ENCODE measurements at places on chromosomes 5 and 9.

GRCh38 chr9:115992834-115993233, 160.8 kb upstream of the PAPPA start:
- DNase-seq, result no peak

DNA sequence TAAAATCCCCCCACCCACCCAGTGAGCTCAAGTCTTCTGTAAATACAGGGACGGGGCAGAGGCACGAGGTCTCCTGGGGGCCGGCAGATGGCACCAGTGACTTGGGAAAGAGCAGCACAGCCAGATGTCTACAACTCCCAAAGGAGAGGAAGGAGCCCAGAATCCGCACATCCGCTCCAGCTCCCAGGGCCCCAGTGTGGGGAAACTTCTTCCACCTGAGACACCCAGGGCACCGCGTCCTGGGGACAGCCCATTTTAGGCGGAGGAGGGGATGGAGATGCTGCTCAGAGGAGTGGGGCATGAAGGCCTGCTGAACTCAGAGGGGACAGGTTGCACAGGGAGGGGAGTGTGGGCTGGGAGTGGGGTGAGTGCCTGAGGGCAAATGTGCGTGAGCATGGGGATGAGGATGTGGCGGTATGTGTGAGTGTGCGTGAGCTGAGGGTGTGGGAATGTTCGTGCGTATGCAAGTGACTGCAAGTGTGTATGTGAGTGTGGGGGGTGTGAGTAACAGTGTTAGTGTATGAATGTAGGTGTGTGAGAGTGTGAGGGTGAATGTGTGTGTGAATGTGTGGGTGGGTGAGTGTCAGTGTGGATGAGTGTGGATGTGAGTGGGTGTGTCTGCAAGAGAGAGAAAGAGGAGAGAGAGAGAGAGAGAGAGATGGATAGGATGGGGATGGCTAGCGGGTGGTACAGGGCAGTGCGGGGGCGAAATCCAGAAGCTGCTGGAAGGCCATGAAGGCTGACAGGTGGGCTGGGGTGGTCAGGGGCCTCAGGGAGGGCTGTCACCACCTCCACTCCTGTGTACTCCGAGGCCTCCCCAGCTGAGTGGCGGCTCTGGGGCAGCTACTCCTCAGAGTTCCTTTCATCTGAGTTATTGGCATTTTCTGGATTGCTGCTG, 63.5 kb downstream of the DUSP1 start:
- DNase-seq, result no peak

GRCh38 chr9:9538766-9539165, 1074.0 kb downstream of the PTPRD start:
- DNase-seq, result no peak

- DNase-seq, result no peak
Measured at GRCh38 chr9:130563797-130564196, 15.6 kb upstream of the FUBP3 start.

GRCh38 chr9:132631280-132631679, 38.5 kb downstream of the DDX31 start:
- no peak for DNase-seq

DNA sequence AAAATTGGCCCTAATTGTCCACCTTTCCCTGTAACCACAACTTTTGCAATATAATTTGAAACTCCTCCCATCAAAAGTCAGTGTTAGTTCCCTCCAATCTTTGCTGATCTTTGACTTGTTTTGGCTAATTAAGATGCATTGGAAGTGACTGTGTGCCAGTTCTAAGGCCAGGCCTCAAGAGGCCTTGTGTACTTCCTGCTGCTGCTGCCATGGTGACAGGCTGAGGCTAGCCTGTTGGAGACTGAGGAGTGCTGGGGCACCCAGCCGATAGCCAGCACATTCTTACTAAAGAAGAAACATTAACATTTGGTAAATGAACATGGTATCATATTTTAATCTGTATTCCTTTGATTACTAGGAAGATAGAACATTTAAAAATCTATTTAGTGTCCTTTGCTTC, 86.5 kb downstream of the SREK1 start:
- DNase-seq, result no peak

DNA sequence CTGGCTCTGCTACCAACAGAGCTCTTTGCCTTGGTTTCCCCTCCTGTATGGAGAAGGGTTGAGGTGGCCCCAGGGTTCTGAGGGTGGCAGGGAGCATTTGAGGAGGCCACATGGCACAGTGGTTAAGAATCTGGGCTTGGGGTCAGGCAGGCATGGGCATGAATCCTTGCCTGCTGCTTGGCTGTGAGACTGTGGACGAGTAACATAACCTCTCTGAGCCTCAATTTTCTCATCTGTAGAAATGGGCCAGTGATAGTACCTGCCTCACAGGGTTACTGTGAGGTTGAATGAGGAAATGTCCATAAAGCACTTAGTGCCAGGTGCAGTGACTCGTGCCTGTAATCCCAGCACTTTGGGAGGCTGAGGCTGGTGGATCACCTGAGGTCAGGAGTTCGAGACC, 5.1 kb upstream of the NDST1 start:
- DNase-seq, result no peak

DNA sequence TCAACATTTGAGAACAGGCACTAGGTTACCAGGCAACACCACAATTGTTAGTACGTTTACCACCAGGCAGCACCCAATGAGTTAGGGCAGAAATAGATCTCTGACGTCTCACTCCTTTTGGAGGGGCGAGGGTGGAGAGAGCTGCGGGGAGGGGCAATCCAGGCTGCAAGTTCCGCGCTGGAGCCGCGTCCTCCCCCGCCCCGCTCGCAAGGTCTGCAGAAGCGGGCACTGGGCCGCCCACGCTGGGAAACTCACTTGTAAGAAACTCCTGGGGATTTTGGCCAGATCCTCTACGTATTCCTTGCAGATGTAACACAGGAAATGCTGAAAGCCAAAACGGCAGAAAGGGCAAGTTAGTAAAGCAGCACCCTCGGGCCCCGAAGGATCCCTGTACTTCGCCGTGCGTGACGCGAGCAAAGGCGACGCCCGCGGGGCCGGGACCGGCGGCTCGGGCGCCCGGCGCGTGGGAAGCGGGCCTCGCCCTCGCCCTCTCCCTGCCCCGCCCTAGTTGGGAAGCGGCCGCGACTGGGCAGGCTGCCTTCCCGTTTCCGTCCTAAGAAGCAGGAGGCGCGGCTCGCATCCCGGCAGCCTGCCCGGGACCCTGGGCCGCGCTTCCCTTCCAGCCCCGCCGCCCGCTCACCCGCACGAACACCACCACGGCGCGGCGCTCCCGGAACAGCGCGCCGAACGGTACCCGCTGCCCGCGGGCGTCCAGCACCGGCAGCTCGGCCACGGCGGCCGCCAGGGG, 493 bp downstream of the PRXL2C start:
- DNase-seq, result peak; percentile 49

GRCh38 chr5:179794575-179794974, 789 bp downstream of the LTC4S start:
- no peak for DNase-seq

- DNase-seq, result no peak
Measured at GRCh38 chr5:124935065-124935464, 188.6 kb upstream of the ZNF608 start.

GRCh38 chr5:142109331-142110045, 909 bp downstream of the NDFIP1 start:
- no peak for DNase-seq

GRCh38 chr5:138444774-138445546, 6.1 kb downstream of the REEP2 start:
- no peak for DNase-seq

DNA sequence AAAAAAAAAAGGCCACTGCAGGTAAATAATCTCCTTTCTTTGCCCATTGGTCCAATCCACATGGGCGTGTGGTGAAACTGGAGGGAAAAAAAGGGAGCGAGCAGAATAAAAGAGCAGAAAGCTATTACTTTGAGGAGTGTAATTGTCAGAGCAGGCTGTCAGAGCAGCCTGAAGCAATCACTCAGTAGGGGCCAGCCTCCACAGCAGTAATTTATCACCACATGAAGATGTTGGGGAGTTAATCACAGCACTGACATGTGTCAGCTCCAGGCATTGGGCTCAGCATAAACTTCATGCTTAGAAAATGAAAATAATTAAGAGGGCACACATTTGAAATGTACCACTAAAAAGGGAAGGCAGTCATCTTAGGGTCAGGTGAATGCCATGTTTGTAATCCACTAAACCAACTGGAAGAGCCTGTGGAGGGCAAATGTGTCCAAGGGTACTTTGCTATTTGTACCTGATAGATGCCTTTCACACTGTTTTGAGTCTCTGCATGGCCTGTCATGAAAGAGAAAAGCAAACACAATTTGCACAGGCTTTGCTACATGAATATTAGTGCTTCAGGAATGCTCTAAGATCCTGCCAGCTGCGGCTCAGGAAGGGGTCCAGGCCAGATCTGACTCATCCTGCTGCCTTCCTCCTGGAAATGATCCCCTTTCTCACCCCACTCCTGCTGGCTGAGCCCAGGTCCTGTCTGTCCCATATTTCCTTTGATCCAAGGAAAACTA, 2.9 kb upstream of the PTGER4 start:
- no peak for DNase-seq

DNA sequence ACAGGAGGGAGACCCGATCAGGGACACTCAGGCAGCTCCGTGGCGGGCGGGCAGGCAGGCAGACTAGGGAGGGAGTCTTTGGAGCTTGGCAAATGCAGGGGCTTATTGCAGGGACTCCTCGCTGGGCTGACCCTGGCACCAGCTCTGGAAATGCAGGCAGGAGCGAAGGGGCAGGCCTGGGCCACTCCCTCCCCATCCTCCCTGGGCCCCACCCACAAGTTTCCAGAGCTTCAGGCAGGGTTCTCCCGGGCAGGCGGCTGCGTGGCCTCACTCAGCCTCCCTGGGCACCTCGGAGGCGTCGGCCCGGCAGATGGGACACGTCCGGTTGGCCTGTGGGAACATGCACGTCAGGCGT, 8.5 kb downstream of the RNF44 start:
- DNase-seq, result no peak

- no peak for DNase-seq
Measured at GRCh38 chr5:10323588-10324488, 16.1 kb upstream of the CMBL start.

DNA sequence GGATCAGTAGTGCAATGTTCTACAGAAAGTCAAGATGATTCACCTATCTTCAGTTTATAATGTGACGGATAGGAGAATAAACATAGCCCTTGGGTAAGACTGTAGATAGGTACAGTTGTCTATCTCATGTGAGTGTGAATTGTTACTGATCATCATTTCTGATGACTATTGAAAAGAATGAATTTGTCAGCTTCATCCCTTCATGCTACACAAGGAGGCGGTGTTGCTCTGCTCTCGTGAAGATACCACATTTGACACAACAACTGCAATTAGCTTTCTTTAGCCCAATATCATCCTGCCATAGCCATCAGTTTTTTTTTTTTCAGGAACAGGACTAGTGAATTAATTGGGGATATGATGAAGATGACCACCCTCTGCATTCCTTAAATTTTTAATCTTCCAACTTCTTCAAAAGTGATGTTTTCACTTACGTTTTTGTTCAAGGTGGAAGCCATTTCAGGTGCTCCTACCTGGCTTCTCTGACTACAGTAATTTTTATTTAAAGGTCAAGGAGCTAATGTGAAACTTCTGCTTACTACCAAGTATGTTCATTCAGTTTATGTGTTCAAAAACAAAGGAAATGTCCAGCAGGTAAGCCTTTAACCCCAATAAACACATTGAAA, 152.9 kb upstream of the MOCS2 start:
- DNase-seq, result no peak

- no peak for DNase-seq
Measured at GRCh38 chr5:94693043-94693822, 74.8 kb downstream of the SLF1 start.
